GM04504 (cell line): ENCODE measurements at places on chromosomes 7 and 10.

- no peak for DNase-seq
Measured at GRCh38 chr10:30833628-30833970, 198.1 kb downstream of the ZNF438 start.

DNA sequence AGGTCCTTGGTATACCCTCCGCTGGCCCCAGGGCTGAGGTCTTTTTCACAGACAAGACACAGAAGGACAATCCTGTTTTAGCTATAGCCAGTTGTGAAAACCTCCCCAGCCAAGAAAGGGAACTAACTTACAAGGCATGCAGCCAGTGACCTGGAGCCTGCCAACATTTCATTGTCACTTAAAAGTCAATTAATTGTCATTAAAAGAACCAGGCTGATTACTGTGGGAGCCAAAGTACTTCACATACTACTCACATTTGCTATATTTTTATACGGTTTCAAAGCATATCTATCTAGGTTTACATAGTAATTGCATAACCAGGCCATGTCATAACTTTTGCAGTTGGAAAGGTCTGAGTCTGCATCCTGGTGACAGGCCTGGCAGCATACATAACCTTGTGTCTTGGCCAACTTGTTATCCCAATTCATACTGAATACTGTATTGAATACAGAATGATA is 31.1 kb downstream of the NRBF2 start:
- DNase-seq = no peak

DNA sequence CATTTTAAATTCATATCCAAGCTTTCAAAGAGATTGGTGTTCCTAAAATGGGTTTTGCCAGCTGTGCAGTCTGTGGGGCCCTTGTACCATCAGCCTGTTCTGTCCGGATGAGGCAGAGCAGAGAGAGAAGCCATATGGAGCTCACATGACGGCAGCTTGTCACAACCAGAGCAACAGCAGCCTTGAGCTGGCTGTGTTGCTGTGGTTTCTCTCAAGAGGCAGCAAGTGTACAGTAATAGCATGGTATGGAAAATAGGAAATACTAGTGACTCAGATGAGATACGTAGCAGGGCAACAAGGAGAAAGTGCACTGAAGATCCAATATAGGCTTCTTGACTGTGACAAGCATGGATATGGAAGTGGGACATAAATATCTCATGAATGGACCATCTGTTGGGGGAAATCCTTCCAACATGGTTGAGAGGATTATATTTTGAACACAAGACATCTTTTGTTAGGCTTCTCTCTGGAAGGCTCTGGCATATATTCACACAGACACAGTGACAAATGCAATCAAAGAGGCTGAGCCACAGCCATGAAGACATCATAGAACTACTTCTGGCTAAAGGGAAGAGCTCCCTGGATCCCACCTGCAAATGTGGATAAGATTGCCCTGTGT is 251.0 kb upstream of the TAC1 start:
- no peak for DNase-seq

DNA sequence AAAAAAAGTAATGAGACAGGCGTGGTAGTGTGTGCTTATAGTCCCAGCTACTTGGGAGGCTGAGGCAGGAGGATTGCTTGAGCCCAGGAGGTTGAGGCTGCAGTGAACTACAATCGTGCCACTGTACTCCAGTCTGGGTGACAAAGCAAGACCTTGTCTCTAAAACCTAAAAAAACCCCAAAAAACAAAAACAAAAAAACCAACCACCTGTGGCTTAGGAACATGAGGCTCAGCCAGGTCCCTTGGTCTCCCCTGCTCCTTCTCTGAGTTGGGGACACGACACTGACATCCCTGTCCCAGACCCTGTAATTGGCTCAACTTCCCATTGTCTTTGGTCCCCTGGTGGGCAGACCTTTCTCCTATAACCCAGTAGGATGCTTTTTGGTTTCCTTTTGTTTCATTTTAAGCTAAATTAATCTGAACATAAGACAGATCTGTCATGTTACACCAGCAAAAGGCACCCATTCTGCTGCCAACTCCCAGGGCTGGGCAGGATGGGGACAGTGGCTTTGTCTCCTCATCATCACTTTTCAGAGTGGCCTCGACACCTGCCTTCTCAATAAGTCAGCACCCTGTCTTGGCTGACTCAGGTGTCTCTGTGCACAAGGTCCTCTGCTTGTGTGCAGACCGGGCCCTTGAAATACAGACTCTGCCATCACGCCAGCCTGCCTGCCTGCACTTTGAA is 74.4 kb downstream of the MYL10 start:
- no peak for DNase-seq

GRCh38 chr7:539731-540411 is 20.2 kb upstream of the PDGFA start:
- DNase-seq = no peak
